ENCODE measurements at places on chromosomes 16 and 17.
A peak's percentile ranks its signal among the peaks of the same experiment; 100 is the strongest.

GRCh38 chr17:79066963-79067362 lies 7.7 kb upstream of the ENGASE start:
- DNase-seq: no peak

GRCh38 chr16:82137822-82138167 lies 32.2 kb downstream of the MPHOSPH6 start:
- DNase-seq: no peak

- DNase-seq: no peak
Measured at GRCh38 chr16:54878301-54878700, 52.4 kb upstream of the IRX5 start.

- DNase-seq: no peak
Measured at GRCh38 chr17:79944821-79945391, 90.8 kb downstream of the TBC1D16 start.

DNA sequence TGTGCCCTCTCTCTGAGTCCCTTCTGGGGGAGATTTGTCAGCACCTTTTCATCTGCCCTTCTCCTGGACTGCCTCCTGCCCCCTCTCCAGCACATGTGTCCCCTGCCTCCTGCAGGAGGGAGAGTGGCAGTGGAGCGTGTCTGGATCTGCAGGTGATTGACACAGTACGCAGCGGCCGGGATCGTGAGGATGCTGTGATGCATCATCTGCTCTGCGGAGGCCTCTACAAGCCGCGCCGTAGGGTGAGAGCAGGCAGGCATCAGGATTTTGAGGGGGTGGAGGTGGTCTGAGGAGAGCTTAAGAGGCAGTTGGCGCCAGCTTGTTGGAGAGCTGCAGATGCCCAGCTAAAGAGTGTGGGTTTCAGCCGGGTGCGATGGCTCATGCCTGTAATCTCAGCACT lies 10.9 kb downstream of the SLC9A5 start:
- DNase-seq: no peak

DNA sequence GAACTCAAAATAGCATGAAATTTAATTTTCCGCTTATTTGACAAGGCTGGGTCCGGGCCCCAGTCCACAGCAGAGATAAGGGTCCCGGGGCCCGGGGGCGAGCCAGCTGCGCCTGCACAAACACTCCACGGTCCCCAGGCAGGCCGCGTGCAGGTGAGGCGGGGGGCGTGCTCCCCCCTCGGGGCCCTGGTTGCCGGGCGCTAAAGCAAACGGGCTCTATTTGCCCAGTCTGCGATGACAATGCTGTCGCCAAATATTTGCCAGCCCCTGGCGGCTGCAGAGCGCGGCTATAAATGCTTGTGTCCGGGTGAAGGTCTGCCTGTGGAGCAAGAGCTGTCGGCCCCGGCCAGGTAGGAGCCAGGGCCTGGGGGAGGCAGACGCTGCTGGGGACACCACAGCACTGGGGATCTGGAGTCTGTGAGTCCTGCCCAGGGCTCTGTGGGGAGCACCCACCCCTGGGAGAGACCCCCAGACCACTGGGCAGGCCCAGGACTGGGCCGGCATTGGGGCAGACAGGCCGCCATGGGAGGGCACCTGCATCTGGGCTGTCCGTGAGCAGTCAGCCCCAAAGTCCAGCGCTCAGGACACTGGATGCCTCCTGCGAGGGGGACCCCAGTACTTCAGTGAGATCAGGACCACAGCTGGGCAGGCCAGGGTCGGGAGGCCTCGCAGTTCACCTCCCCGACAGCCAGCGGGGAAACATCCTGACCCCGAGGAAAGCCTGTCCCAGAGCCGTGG lies at the start of gene PERCC1:
TSS of gene PERCC1 (plus strand) at position 320 of the 738 bp plus-strand sequence. CDS start 1,516 bp downstream, outside the sequence.
- DNase-seq: no peak

GRCh38 chr17:2709183-2709661 lies 2.3 kb downstream of the CLUH start:
- DNase-seq: no peak

DNA sequence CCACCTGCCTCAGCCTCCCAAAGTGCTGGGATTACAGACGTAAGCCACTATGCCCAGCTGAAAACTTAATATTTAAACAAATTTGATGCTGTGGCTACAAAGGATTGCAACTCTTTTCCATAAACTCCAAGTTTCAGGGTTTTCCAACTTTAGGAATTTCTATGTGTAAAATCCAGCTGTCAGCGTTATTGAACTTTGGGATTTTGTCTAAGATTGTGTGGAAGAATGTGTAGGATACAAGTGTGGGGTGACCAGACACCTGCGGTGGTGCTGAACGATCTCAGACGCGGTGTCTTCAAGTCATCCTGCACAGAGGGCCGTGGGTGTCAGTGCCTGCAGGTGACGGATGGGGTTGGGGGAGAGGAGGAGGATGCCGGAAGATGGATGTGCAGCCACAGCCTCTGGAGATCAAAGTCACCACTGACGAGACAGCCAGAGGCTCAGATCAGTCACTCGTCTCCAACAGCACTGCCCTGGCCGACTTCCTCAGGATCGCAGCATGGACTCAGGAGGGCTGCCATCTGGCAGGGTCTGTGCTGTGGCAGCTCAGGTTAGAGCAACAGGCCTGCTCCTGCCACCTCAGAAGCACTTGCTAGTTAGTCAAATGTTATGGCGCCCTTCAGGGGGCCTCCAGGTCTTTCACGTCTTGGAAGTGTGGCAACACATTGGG lies 13.0 kb downstream of the ACSF3 start:
- no peak for DNase-seq

- no peak for DNase-seq
Measured at GRCh38 chr17:82384730-82385481, 13.3 kb downstream of the UTS2R start.

GRCh38 chr16:67423611-67424260 lies 7.2 kb upstream of the HSD11B2 start:
- no peak for DNase-seq

DNA sequence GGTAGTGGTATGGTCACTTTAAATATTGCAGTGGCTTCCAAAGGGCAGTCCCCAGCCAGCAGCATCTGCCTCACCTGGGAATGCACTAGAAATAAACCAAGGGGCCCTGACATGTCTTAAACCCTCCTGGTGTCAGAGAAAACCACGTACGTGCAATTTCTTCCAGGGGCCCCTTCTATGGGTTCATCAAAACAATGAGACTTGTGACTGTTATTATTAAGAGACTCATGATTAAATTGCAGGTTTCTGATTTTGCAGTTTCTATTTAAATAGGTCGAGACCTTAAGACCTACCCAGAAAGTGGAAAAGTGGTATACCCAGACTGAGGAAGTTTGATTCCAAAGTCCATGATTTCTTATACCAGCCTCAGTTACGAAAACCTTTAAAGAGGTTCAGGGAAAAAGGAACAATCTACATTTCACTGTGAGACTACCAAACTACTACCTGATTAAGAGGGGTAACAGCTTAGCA lies 746 bp upstream of the POLG2 start:
- no peak for DNase-seq

DNA sequence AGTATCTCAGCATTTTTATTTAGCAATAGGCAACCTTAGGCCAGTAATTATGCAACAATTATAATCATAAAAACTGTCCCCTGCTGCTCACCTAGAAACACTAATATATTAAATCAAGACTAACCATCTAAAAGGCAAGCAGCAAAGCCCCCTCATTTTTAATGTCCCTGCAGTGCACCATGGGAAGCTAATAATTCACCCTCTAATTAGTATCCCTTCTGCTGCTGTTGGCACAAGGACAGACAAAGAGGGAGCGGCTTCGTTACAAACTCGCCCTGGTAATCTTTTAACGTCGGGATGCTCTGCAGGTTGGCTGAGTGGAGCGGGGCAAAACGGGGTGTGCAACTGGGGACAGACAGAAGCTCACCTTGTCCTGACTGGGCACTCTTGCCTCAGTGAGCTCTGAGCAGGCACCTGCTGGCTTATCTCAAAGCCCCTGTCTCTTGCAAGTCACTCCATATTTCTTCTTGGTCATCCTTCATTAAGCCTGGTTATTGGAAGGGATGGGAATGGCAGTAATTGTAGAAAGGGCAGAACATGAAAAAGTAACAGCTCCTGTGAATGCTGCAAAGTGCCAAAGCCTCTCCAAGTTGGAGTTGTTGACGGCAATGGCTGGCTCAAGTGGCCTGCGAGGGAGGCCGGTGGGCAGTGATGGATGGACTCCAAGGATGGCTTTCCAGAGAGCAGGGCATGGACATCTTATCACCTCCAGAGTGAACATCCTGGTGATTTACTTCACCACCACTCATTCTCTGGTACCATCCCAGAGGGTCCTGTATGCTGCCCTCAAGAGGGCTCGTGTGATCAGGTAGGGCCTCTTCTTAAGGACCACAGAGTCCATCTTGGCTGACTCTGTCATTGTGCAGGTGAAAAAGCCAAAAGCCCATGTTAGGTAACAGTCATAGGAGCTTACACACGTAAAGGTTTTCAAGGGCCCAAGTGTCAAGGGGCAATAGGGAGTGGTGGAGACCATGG lies 219.6 kb upstream of the N4BP1 start:
- no peak for DNase-seq

GRCh38 chr16:3640207-3640606 lies 14.3 kb upstream of the DNASE1 start:
- DNase-seq: no peak

GRCh38 chr16:56734429-56734828 lies 4.5 kb downstream of the NUP93 start:
- DNase-seq: no peak

- DNase-seq: no peak
Measured at GRCh38 chr16:81443688-81444447, 740 bp upstream of the CMIP start.

- DNase-seq: no peak
Measured at GRCh38 chr17:4317610-4318009, 48.9 kb downstream of the UBE2G1 start.

- DNase-seq: no peak
Measured at GRCh38 chr16:56505181-56505580, 14.6 kb downstream of the BBS2 start.

DNA sequence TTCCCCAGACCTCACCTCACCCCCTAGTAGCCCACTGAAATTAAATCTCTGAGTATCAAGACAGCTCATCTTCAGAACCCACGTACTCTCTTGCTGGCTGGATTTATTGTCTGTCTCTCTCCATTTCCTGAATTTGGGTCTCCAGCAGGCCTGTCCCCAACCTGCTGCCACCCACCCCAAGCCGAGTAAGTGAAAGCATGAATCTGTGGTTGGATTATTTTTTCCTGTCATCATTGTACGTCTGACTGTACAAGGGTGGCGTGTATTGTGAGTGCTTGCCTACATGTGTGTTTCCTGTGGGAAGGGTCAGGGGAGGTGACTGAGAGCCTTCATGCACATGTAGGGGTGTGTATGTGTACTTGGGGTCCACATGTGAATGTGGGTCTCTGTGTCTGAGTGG lies 5.4 kb downstream of the TNP2 start:
- DNase-seq: no peak

GRCh38 chr16:88591577-88592021 lies 21.4 kb downstream of the ZC3H18 start:
- peak; percentile 65 for DNase-seq

- no peak for DNase-seq
Measured at GRCh38 chr17:32747856-32748255, 129.1 kb downstream of the MYO1D start.

DNA sequence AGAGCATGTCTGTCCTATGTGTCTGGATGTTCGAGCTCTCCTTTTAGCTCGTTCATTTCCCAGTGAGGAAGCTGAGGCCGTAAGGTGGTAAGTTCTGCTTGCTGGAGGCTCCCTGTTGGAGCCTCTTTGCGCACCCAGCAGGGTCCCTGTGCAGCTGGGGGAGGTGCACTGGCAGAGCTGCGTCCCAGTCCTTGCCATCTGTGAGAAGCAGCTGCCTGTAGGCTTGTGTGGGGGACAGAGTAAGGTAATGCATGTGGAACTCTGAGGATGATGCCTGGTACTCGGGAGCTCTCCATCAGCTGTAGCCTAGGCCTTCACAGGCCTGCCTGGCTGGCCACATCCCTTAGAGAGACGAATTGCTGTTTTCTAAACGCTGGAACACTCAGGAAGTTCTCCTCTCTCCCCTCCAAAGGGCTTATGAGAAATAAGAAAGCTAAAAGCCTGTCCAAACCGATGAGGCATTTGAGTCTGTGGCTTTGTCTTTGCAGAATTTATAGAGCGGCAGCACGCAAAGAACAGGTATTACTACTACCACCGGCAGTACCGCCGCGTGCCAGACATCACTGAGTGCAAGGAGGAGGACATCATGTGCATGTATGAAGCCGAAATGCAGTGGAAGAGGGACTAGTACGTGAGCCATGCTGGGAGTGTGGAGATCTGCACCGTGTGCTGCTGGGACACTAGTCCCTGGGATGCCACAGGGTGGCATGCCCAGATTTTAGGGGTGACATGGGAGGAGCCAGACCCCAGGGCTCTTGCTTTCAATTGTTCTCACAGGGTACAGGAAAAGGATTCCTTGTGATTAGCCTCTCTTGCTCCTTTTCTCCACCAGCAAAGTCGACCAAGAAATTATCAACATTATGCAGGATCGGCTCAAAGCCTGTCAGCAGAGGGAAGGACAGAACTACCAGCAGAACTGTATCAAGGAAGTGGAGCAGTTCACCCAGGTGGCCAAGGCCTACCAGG lies 1.6 kb downstream of the NDUFB10 start:
- DNase-seq: no peak

DNA sequence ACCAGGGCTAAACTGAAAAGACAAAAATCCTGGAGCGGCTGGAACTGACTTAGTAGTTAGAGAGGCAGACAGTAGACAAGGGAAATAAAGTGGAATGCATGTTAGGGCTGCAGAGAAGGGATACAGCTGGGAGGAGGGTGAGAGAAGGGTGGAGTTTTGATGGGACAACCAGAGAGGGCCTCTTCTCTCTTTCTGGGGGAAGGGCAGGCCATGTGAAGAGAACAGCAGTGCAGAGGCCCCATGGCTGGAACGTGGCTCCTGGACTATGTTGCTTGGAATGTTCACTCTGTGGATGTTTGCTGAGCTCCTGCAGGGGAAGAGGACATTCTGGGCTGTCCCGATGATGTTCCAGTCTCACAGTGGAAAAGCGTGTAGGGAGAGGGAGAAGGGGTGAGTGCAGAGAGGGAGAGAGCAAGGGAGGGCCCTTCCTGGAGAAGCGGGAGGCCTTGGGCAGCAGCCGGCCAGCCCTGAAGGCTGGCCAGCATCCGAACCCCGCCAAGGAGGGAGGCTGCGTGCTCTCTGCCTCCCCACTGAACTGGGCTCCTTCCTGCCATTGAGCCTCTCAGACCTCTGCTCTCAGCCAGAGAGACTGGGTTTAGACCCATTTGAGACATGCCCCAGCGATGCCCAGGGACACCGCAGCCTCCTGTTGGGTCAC lies 33.1 kb upstream of the GSE1 start:
- DNase-seq: no peak

GRCh38 chr17:77853191-77853977 lies 105.1 kb upstream of the TNRC6C start:
- DNase-seq: no peak

- DNase-seq: no peak
Measured at GRCh38 chr16:12881740-12882139, 19.7 kb upstream of the SHISA9 start.

GRCh38 chr16:22815863-22816262 lies 1.9 kb downstream of the HS3ST2 start:
- DNase-seq: no peak

DNA sequence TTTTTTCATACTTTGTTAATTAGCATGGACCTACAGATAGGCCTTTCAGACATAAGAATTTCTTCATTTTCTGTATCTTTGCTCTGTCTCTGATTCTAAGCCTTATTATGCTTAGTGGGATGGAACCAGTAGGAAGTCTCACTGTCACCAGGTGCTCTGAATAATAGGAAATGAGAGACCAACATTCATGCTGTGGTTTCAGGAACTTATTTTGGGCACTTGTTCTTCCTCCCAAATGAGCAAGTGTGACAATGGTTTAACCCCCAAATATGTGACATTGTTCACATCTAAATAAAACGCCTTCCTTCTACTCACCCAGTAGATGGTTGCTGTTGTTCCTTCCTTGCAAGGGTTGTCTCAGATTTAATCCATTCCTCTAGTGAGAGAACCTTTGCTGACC lies 100.2 kb downstream of the SYCE1L start:
- DNase-seq: no peak

GRCh38 chr16:35431829-35432663 lies 1972.6 kb downstream of the TP53TG3F start:
- no peak for DNase-seq

Measured in CD4-positive, alpha-beta T cell treated with Interferon gamma for 1 hour (primary cell).